ENCODE measurements at places on chromosomes 7 and 10.
A peak's percentile ranks its signal among the peaks of the same experiment; 100 is the strongest.

DNA sequence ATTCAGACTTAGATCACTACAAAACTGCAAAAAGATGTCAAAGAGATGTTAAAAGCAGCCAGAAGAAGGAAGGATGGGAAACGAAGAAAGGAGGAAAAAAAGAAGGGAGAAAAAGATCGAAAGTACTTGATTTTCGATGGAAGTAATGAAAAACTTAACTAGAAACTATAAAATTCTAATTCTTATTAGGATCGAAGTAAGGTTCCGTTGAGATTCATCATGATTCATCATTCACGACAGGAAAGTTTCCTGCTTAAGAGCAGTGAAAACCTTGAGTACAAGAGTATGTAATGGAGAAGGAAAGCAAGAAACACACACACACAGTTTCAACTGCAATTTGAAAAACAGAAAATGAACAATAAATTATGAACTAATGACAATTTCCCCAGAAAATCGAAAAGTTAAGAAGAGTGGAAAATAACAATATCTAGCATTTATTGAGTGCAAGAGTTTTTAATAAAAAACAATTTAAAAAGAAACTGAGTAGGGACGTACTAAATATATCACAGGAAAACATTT, 1.1 kb upstream of the ING3 start:
- peak; percentile 33 for DNase-seq

DNA sequence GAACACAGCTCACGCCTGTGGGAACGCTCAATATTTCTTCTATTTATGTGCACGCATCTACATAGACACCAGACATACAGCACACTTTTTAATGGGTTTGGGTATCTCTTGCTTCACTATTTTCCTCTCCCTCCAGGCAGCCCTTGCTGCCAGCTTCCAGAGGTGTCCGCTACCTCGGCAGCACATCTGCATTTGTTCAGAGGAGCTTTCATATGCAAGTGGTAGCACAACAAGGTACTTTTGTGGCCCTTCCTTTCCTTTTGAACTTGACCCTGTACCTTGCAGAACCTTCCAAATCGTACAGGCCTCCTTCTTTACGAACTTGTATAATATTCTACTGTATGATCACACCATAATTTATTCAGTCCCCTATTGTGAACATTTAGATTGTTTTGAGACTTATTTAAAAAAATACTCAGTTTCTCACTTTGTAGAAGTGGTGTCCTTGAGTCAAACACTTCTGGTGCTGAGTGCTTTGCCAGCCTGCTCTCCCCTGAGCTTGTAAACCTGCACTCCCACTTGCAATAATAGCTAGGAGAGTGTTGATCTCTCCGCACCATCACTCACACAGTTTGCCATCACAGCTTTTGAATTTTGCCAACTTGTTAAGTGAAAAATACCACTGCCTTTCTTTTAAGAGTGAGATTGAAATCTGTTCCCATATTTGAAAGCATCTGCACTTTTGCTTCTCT, 106.0 kb upstream of the ZNF32 start:
- DNase-seq = no peak

GRCh38 chr10:992871-993270, 4.6 kb downstream of the GTPBP4 start:
- no peak for DNase-seq

DNA sequence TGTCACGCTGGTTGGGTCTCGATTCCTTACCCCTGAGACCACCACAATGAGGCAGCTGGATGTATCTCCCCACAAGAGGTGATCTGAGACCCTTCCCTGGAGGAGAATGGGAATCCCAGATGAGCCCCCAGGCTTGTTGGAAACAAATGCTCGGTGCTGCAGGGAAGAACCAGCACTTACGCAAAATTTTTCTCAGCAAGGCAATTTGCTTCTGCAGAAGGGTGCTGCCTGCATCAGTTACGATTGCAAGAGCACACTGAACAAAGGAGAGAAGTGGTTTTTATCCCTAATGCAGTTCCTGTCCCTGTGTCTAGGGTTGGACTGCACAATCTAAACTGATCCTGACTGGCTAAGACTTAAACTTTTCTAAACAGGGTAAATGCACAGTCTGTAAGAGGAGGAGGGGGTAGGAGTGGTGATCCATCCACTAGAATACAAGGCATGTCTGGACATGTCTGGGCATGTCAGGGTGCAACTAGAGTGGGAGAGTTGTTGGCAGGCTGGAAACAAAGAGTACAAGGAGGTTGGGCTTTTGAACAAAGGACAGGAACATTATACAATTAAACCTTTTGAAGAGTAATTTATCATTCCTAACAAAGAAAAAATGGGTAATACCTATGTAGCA, 114.9 kb upstream of the FAM3C start:
- DNase-seq = no peak

GRCh38 chr7:115634633-115635032, 395.9 kb downstream of the TFEC start:
- DNase-seq = no peak

Data from hematopoietic multipotent progenitor cell treated with erythropoietin and hydrocortisone succinate and interleukin-3 and kit ligand, for 15 days (in vitro differentiated cells).